Fibroblast of villous mesenchyme (primary cell): ENCODE measurements at places on chromosomes 3 and 15. TPM values are rescaled to one million over a fixed set of nuclear protein-coding genes. Genes with fewer than 3 reads are reported as not detected.

The CLDN18 gene
- not detected in 2 replicates for total RNA-seq

The SCAANT1 gene
- not detected in 2 replicates for total RNA-seq

The FBXW12 gene
- total RNA-seq: not detected in 2 replicates

The STXBP5L gene
- under 0.01 TPM in 1 of 2 replicates, not detected in the other for total RNA-seq

The GABPB1 gene
- 33.8 and 44.9 TPM in 2 replicates for total RNA-seq

The PAQR9 gene
- not detected in 2 replicates for total RNA-seq

The LRRC58 gene
- 29.4 and 29.6 TPM in 2 replicates for total RNA-seq

The CADM2 gene
- total RNA-seq: under 0.01 and 0.32 TPM in 2 replicates

The OGG1 gene
- 19.0 and 32.2 TPM in 2 replicates for total RNA-seq

The P2RY1 gene
- 0.32 and 0.43 TPM in 2 replicates for total RNA-seq

The ARNT2 gene
- total RNA-seq: 20.0 and 20.7 TPM in 2 replicates

The TMCO5A gene
- total RNA-seq: not detected in 2 replicates

The RETNLB gene
- total RNA-seq: not detected in 2 replicates

The CNTN3 gene
- total RNA-seq: 1.6 and 6.5 TPM in 2 replicates

The ALDH1A3 gene
- total RNA-seq: 42.7 and 46.7 TPM in 2 replicates
